ENCODE measurements at places on chromosomes 3 and 15. TPM values are rescaled to one million over a fixed set of nuclear protein-coding genes. Genes with fewer than 3 reads are reported as not detected.

Gene KLF15
- total RNA-seq: 0.39 TPM

Gene LMAN1L
- 0.82 TPM for total RNA-seq

Gene DNAH12
- total RNA-seq: 0.23 TPM

Gene NCK1
- 59.0 TPM for total RNA-seq

Gene FEZF2
- total RNA-seq: not detected

Gene PLSCR2
- total RNA-seq: not detected

Gene ZIC1
- not detected for total RNA-seq

Gene IL5RA
- total RNA-seq: 10.4 TPM

Gene NRROS
- 15.5 TPM for total RNA-seq

Gene ZMYND10
- total RNA-seq: 1.3 TPM

GRCh38 chr3:127844326-127844942 is 22.1 kb upstream of the MGLL start:
- no peak for DNase-seq

DNA sequence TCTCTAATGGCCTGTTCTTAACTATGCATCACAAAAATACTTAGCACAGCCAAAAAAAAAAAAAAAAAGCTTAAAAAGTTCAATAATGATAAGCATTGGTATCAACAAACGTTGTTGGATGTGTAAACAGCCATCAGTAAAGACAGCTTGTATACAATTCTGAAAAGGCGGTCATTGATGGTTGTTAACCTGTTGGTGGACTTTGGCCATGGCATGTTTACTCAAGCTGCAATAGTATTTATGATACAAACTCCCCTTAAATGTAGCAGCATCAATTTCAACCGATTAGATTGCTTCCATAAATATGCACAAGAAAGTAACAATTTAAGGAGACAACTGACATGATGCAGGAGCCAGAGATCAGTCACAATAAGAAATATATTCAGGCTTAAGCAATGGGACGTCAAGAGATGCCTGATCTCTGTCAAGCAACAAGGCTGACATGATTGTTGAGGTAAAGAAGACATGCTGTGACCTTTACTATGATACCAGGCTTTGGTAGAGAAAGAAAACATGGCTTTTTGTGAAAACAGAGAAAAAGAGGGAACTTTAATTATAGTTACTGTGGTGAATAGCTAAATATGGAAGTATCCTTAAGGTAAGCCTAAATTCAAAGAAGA is 14.2 kb upstream of the SLC7A14 start:
- DNase-seq: no peak

- DNase-seq: no peak
Observed at GRCh38 chr15:97874139-97874538, 86.4 kb upstream of the ARRDC4 start.

- DNase-seq: no peak
Observed at GRCh38 chr3:138234401-138235179, 47.5 kb downstream of the ARMC8 start.

- DNase-seq: no peak
Observed at GRCh38 chr3:172244011-172244410, 204.2 kb downstream of the GHSR start.

DNA sequence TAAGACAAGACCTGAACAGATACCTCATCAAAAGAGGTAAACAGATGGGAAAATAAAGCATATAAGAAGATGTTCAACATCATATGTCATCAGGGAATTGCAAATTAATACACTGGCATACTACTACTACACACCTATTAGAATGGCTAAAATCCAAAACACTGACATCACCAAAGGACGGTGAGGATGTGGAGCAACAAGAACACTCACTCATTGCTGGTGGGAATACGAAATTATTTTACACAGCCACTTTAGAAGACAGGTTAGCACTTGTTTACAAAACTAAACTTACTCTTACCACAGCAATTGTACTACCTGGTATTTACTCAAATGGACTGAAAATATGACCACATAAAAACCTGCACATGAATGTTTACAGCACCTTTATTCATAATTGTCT is 119.6 kb downstream of the GSK3B start:
- no peak for DNase-seq

DNA sequence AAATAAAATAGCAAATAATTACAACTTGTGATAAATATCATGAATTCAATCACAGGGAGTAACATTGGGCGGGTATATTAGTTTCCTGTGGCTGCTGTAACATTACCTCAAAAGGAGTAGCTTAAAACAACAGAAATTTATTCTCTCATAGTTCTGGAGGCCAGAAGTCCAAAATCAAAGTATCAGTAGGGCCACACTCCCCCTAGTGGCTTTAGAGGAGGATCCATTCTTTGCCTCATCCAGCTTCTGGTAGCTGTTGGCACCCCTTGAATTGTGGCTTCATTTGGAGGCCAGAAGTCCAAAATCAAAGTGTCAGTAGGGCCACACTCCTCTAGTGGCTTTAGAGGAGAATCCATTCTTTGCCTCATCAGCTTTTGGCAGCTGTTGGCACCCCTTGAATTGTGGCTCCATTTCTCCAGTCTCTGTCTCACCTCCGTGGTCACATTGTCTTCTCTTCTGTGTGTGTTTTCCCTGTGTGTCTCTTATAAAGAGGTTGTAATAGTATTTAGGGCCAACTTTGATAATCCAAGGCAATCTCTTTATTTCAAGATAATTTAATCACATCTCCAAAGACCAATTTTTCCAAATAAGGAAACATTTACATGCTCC is 3.1 kb upstream of the CFAP20DC start:
- DNase-seq: no peak

DNA sequence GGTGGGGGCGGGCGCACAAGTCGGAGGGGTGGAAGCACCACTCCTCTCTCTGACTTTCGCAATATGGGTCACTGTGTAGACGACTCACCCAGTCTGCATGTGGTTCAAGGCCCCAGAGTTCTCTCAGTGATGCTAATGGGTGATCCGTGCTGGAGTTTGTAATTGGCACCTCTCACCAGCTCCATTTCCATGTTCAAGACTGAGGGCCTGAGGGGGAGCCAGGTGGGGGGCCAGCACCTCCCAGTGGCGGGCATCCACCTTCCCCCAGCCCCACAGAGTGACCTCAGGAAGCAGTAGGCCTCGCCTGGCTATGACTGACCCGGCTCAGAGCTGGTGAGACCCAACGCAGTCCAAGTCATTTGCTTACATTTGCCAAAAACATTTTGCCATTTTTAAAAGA is 230.0 kb upstream of the ST8SIA2 start:
- DNase-seq: no peak

DNA sequence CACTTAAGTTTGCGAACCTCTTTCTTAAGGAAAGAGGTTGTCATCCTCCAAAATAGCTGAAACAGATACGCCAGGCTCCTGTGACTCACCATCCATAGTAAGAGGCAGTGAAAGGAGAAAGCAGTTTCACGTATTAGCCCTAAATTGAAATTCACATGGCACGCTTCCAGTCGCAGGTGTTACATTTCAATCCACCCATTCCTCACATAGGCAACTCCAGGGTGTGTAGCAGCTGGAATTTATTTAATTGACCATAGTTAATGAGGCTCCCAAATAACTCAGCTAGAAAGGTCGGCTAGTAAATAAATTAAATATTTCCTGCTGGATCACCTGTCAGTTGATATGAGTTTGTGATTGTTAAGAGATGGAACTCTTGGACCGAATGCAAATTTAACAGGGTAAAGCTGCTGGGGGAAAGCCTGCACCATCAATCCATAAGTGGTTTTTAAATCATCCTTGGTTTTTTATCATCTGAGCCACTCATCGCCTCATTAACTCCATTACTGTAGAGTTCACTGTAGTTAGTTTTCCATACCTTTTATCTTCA is 19.6 kb downstream of the NSUN3 start:
- DNase-seq: no peak

DNA sequence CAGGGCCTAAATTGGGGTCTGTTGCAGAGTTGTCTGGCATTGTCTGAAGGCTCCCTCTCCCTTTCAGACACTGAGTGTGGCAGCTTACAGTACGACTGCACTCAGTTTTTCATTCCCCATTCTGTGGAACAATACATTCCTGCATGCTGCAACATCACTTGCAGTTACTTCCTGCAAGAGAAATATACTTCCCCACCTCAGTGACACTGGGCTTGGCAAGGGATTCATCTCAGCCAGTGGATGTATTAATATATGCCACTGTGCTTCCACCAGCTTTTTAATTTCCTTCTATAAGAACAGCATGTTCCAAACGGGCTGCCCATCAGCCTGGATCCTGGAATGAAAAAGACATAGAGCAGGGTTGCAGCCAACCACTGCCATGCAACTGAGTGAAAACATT is 23.1 kb downstream of the B3GALNT1 start:
- DNase-seq: no peak

DNA sequence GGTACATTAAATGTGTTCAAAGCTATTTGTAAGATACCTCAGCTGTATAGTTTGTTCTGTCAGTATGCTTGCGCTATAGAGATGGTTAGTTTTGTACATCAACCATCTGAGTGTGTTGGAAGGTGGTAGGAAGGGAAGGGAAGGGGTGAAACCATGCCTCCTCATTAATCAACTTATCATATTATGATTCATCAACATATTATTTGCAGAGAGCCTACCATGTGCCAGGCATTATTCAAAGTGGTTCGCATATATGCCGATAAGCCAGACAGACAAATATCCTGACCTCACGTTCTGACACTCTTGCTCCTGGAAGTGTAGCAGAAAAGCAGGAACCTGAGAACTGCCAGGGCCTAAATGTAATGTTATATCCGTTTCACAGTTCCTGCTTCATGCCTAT is 248.1 kb upstream of the NR2E3 start:
- DNase-seq: no peak

DNA sequence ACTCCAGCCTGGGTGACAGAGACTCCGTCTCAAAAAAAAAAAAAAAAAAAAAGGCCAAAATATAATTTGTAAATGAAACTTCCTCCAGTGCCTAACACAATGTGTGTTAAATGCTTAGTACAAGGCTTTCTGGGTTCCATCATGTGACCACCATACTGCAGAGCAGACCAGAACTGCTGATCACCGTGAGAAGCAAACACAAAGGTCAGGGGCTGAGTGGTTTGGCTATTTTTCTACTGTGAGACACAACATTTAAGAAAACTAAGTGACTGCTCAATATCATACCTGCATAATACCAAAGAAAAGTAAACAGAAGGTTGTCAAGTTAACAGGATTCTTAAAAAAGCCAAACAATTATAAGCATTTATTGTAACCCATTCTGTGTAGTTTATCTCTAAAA is 13.2 kb downstream of the ABCC5 start:
- no peak for DNase-seq

- DNase-seq: no peak
Observed at GRCh38 chr3:24332092-24332491, 162.6 kb downstream of the THRB start.

DNA sequence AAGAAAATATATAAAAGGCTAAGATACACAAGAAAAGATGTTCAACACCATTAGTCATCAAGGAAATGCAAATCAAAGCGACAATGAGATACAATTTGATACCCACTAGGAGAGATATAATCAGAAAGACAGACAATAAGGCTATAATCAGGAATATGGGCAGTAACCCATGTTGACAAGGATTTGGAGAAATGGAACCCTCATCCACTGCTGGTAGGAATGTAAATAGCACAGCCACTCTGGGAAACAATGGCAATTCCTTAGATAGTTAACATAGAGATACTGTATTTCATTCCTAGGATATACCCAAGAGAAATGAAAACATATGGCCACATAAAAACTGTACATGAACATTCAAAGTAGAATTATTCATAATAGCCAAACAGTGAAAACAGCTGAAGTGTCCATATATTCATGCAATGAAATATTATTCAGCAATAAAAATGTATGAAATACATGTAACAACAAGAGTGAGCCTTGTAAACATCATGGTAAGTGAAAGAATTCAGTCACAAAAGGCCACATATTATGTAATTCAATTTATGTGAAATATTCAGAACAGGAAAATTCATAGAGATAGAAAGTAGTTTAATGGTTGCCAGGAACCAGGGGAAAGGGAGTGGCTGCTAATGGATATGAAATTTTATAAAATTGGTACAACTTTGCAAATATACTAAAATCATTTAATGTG is 18.2 kb upstream of the COL8A1 start:
- no peak for DNase-seq

GRCh38 chr3:42819351-42819965 is 10.2 kb downstream of the ACKR2 start:
- DNase-seq: no peak

DNA sequence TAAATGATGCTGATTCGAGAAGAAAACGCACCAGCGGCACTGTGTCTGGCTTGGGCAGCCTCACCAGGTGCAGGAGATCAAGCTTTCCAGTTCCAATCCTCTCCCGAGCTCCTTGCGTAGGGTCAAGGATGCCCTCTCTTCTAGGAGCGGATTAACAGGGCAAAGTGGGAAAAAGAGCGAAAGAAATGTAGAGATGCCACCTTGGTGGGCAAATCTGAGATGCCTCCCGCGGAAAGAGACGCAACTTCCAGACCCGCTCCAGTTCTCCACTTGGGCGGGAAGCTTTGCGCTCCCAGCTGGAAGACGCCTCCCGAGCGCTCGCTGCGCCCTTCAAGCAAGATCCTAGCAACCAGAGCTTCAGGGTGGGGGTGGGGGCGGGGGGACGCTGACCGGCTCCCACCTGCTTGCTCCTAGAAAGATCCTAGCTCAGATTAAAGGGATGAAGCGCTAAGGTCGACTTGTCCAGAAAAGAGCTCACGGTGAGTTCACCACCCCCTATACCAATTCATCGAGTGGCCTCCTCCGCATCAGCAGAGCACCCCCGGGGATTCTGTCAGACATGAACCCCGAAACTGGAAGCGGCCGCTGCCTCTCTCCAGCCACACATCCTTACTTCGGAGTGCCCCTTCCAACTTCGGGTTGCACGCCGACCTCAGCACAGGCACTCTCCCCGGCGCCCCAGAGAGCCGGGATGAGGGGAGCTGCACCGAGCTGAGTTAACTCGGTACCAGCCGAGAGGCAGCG is 769 bp downstream of the TAFA4 start:
- no peak for DNase-seq

GRCh38 chr15:47824147-47824546 is 106.8 kb downstream of the SEMA6D start:
- no peak for DNase-seq

DNA sequence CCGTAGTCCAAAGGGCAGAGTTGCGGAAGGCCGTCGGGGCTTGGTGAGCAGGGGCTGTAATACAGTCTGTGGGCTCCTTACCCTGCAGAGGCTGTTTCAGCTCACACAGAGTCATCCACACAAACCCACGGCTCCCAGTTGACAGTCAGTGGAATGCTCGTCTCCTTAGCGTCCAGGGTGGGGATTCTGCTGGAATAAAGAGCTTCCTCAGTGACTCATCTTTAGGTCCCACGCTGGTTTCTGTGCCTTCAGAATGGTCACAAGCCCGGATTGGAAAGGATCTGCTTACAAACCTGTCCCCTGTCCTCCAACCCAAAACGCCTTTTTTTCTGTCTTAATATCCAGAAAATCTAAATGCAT is 201.3 kb upstream of the TPM1 start:
- DNase-seq: no peak

- no peak for DNase-seq
Observed at GRCh38 chr3:94912656-94913055, 849.8 kb downstream of the NSUN3 start.

DNA sequence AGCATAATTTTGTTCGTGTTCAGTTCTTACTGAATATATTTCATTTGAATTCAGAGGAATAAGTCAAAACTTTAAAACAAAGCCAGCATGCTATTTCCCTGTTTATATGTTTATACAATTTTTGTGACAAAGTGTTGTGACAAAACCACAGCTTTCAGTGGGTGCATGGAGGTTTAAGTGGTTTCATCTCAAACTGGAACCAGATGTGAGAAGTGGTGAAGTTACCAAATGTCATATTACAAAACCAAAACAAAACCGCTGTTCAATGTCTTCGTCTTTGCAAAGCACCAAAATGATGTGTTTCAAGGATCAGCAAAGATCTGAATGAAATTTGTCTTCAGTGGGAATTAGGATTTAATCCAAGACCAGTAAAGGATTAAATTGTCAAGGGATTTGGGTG is 59.3 kb upstream of the OSTN start:
- DNase-seq: no peak
